ENCODE measurements at places on chromosomes 3 and 15.

DNA sequence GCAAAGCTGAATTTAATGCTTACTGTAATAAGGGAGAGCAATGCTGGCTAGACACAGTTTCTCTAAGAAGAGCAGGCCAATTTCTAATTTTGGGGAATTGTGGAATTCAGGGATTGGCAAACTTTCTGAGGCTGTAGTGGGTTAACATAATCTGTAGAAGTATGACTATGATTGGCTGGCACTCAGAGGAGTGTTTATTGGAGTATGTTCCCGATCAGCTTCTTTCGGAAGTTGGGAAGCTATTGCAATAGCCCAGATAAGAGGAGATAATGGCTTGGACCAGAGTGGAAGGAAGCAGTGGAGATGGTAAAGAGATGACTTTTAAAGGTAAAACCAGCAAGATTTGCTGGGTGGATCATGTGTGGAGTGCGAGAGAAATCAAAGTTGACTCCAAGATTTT, 19.4 kb downstream of the TMOD3 start:
- no peak for DNase-seq

DNA sequence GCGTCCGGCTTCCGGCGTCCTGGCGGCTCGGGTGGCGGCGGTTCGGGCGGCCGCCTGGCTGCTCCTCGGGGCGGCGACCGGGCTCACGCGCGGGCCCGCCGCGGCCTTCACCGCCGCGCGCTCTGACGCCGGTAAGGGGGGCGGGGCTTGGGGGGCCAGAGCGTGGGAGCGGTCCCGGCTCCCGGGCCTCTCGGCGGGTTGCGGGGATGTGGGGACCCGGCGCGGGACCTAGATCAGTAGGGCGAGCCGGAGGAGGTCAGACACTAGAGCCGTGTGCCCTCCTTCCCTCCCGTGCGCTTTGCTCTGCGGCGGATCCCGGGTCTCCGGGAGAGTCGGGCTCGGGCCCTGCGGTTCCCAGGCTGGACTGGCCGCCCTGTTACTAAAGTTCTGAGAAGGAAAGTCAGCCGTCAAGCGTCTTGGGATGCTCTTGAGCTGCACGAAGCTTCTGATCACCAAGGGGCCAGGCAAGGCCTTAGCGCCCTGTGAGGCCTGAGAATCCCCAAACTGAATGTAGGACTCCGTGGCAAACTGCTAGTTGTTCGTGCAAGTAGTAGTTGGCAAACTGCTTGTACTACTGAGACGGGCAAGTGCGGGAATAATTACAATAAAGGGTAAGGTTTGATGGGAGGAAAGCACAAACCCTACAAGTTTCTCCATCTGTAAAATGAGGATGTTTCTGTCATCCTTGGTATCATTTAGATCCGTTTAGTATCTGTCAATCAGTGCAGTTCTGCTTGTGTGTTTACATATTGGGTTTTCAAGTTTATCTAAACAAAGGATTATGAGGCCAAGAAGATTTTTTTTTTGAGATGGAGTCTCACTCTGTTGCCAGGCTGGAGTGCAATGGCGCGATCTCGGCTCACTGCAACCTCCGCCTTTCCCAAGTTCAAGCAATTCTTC, 587 bp downstream of the PIGX start:
- no peak for DNase-seq

DNA sequence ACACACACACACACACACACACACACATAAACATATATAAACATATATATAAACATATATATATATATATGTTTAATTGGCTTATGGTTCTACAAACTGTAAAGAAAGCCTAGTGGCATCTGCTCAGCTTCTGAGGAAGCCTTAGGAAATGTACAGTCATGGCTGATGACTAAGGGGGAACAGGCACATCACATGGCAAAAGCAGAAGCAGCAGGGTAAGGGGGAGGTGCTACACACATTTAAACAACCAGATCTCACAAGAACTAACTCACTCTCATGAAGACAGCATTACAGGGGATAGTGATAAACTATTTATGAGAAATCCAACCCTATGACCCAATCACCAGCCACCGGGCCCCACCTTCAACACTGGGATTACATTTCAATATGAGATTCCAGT, 922.9 kb downstream of the SI start:
- no peak for DNase-seq

GRCh38 chr3:172187511-172187910, 148.1 kb downstream of the FNDC3B start:
- DNase-seq: no peak

DNA sequence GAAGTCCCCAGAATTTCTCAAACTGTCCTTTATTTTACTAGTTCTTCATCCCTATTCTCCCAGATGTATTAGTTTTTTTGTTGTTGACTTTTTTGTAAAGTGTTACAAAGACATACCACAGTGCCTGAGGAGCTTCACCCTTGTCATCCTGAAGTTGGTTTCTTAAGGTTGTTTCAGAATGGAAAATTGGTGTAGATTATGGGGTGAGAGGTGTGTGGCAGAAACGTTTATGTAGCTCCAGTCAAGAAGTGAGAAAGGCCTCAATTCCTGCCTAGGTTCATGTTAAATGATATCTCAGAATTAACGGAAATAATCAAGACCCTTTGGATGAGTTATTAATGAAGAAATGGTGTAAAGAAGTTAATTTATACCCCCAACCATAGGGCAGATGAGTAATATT, 6.8 kb downstream of the EDEM1 start:
- DNase-seq: no peak

Data from GF-D8 (cell line).